Myocyte (in vitro differentiated cells): ENCODE measurements at places on chromosomes 1 and 21. TPM values are rescaled to one million over a fixed set of nuclear protein-coding genes. Genes with fewer than 3 reads are reported as not detected.

DNA sequence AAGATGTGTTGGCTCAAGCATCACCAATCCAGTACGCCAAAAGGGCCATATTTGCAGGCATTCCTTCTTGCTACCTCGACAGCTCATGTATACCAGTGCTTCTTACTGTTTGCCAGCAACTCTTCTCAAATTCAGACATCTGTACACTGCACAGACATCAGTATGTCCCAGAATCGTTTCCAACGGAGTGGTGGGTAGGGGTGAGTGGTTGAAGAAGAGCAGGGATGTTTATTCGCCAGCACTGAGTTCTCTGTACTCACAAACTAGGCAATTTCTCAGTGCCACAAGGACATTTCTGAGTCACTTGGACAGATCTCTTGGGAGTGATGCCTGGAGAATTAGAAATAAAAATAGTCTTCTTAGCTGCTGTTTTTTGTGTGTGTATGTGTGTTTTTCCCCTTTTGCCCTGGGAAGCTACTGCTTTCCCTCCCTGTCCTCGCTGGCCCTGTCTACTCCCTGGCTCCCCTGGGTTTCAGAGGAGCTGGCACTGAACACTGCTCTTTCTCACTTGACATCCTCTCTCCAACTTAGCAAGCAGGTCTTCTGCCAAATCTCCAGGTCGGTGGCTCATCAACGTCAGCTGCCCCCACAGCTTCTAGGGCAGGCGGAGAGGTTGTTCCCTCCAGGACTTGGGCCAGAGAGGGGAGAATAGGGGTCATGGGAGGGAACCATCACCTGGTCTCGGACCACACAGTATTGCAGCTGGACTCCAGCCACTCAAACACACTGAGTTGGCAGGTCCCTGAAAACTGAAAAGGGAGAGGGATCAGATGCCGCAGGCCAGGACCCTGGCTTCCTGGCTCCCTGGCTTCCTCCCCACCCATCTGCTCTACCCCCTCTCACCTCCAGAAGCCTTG, 90.5 kb downstream of the NMNAT2 start:
- no peak for DNase-seq

DNA sequence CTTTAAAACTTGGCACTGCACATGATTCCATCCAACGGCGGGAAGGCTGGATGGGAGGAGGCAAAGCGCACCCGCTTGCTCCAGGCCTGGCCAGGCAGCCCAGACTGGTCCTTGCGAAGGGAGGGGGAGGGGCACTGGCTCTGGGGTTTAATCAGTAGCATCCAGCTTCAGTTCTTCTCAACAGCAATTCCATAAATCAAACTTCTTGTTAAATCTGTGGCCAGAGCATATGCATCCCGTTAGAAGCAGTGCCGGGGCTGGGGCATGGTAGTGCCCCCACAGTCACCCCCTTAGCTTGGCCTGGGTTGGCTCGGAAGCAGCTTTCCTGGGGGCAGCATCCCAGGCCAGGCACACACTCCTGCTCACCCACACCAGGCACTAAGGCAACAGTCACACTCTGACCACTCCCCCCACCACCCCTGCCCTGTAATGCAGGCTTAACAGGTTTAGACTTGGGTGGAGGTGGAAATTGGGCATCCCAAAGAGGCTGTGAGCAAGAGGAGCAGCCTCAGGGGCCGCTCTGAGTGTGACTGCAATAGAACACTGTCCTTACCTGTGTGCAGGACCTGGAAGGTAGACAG, 94.1 kb upstream of the CASZ1 start:
- DNase-seq, result no peak

- no peak for DNase-seq
Observed at GRCh38 chr21:28431022-28431421, 561.7 kb downstream of the LTN1 start.

DNA sequence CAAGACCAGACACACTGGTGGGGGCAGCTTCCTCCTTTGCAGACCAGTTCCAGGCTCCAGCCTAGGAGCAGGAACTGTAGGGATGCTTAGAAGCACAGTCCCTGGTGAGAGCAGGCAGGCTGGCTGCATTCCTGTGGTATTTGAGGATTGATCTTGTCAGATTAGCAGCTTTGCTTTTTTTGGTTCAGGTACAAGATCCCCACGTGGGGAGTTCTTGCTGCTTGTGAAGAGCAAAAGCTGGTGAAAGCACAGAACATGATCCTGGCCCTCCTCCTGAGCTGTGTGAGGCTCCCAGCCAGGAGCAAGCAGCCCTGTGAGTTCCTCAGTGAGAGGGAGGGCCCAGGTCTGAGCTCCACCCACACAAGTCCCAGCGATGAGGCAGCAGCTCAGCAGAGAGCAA, 75.3 kb upstream of the ARTN start:
- DNase-seq, result peak; percentile 89

DNA sequence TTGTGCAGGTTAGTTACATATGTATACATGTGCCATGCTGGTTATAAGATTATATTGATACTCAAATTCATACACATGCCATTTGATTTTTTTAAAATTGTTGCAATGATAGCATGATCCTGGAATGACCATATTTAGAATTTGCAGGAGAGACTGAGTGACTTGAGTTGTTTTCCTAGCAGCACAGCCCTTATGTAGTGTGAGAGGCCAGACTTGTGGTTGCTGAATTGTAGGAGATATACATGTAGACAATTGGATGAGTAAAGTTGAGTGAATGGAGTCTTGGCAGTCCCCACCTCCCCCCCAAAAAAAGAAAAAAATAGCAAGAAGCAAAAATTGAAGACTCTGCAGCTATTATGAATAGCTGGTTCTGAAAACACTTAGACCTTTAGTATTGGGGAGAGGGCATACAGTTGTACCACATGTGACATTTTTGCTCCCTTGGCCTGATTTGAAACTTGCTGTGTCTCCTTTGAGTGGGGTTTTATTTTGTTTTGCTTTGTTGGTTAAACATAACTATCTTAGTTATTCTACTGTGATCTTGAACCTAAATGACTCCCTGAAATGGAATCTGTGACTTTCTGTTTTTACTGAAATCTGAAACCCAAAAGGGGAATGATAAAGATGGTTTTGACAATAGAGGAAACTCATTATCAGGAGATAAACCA, 280.3 kb downstream of the HMCN1 start:
- DNase-seq, result no peak

DNA sequence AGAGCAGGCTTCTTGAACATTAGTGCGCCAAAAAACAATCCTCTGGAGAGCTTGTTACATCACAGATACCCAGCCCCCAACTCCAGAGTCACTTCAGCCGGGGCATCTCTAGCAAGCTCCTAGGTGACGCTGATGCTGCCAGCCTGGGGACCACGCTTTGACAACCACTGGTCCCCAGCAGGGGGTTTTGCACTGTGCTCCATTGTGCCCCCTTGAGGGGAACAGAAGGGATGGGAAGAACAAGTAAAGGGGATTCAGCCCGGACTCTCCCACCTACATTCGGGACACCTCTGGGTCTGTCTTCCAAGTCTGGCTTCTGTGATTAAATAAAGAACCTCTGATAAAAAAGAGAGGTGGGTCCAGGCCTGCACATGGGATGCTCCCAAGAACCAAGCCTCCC, 60.4 kb downstream of the ATP5PO start:
- DNase-seq, result no peak

- no peak for DNase-seq
Observed at GRCh38 chr1:39369565-39369964, 121.9 kb upstream of the BMP8A start.

GRCh38 chr1:230270185-230270558, 156.0 kb downstream of the PGBD5 start:
- no peak for DNase-seq

- DNase-seq, result no peak
Observed at GRCh38 chr1:219342836-219343235, 169.2 kb downstream of the LYPLAL1 start.

DNA sequence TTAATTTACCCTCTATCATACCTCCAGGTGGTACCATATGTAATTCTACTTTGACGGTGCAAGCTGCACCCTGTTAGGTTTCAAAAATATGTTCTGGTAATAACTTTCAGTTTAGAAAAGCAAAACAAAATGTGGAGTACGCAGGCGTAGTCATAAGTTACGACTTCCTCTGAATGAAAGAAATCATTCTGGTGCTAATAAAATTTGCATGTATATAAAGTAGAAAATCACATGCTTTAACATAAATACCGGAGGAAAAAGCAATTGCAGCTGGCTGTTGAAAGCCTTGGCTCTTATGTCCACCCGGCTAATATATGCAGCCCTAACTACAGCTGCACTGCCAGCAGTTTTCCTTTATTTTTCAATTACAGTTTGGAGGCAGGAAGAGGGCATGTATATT, 65.2 kb upstream of the TMPRSS15 start:
- DNase-seq, result no peak

GRCh38 chr1:150150133-150151021, 661 bp downstream of the PLEKHO1 start:
- DNase-seq, result no peak

- DNase-seq, result no peak
Observed at GRCh38 chr1:30422251-30422650, 301.1 kb downstream of the MATN1 start.

DNA sequence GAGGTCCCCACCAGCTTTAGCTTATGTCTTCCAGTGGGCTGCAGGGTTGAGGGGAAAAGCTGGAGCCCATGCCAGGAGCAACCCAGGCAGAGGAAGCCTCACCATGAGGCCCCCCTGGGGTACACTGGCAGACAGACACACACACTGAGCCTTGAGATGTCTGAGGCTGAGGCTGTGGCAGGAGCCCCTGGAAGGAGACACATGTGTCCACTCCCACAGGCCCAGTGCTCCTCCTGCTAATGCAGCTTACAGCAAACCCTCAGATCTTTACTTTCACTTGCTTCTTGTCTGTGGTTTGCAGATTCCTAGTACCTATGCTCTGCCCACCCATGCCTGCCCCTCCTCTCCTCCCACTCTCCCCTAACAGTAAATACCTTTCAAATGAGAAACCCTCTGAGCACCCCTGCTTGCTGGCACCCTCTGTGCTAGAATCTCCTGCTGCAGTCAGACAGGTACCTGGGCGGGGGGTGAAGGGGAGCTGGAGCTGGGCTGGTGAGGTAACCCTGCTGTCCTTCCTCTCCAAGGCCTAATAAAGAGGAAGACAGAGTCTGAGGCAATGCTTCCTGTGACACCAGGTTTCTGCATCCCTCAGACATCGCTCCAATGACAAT, 63.4 kb upstream of the NEK2 start:
- DNase-seq, result no peak

- no peak for DNase-seq
Observed at GRCh38 chr21:33039536-33039935, 13.8 kb downstream of the OLIG2 start.

- peak; percentile 1 for DNase-seq
Observed at GRCh38 chr1:237383791-237384190, 341.8 kb downstream of the RYR2 start.

- peak; percentile 79 for DNase-seq
Observed at GRCh38 chr1:103208844-103209243, 100.5 kb upstream of the COL11A1 start.

DNA sequence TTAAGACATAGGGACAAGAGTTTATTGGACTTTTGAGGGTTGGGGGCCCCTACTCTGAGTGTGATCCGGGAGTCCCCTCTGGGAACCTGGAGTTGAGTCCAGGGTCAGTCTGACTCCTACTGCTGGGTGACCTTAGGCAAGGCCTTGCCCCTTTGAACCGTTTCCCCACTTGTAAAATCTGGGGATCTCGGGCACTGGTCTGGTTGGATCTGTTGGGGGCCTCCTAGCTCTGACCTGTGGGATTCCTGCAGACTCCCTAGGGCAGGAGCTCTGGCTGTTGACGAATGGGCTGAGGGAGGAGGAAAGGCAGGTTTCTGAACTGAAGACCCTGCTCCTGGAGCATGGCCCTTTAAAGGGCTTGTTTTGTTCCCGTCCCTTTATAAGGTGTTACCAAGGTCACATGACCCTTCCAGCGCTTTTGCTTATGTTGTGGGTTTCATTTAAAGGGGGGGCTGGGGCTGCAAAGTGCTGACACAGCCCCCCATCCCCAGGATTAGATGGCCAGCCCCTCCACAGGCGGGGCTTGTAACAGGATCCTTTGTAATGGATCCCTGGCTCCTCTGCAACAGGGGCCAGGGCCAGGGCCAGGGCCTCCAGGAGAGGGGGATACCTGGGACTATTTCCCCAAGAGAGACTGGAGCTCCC, 50.7 kb downstream of the YARS1 start:
- no peak for DNase-seq

- peak; percentile 28 for DNase-seq
Observed at GRCh38 chr1:11967028-11967547, 13.2 kb upstream of the MFN2 start.

- DNase-seq, result no peak
Observed at GRCh38 chr1:167090314-167090942, at the start of gene GPA33. Gene GPA33, minus strand, starts transcription at chr1:167090377. Its CDS starts 90 bp downstream, at chr1:167090287.

- no peak for DNase-seq
Observed at GRCh38 chr21:42592156-42592820, 61.1 kb upstream of the PDE9A start.

- DNase-seq, result no peak
Observed at GRCh38 chr1:237832858-237833257, 57.9 kb downstream of the ZP4 start.

DNA sequence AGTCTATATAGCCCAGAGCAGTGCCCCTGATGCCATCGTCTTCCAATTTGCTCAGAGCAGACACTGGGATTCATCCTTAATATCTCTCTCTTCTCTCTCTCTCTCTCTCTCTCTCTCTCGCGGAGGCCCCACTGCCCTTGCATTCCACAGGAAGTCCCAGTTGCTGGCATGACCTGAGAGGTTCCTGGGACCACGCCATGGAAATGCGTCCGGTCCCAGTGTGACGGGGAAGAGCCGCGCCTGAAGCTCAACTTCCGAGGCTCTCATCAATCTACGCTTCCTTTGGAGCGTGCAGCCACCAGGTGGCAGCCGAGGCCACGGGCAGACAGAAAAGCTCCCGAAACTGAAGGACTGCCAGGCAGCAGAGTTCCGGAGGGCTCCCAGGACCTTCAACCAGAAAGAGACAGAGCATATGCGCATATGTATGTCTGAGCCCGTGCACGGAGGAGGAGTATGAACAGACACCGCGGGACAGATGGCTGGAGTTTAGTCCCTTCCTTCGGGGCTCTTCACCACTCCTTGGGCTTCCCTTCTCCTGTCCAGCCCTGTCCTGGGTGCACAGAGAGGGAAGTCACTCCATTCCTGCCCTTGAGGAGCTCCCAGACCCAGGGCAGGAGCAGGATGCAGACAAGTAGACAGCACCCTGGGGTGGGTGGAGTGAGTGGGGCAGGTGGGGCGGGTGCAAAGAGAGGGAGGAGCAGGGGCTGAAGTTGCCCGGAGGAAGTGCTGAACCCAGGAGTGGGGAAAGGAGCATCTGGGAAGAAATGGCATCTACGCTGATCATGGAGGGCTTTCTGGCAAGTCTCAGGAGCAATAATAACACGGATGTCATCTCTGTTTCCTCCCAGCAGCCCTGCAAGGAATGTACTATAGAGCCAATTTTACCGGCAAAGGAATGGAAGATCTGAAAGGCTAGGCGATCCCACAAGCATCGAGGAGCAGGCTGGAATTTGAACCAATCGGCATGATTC, 10.5 kb downstream of the PDZK1IP1 start:
- peak; percentile 93 for DNase-seq

NUDC gene
- 35.7 and 43.0 TPM in 2 replicates for total RNA-seq

VSIG8 gene
- not detected in 2 replicates for total RNA-seq

CD5L gene
- total RNA-seq, result not detected in 2 replicates

DENND2D gene
- total RNA-seq, result 0.57 and 1.0 TPM in 2 replicates

MAN1C1 gene
- 6.6 and 8.8 TPM in 2 replicates for total RNA-seq

BARHL2 gene
- not detected in 2 replicates for total RNA-seq

BMP8A gene
- 0.51 and 1.7 TPM in 2 replicates for total RNA-seq

KIF21B gene
- total RNA-seq, result 0.03 and 0.31 TPM in 2 replicates

KRTAP13-1 gene
- not detected in 2 replicates for total RNA-seq

ARHGEF19 gene
- total RNA-seq, result 0.31 and 0.67 TPM in 2 replicates

DAB1 gene
- total RNA-seq, result not detected in 2 replicates
